Memory B cell (primary cell): ENCODE measurements at places on chromosomes 13 and 19.

GRCh38 chr13:79846386-79846785 is 365.4 kb downstream of the NDFIP2 start:
- DNase-seq, result no peak

- DNase-seq, result no peak
Measured at GRCh38 chr13:51118809-51119431, 7.8 kb upstream of the C13orf42 start.

GRCh38 chr13:101575581-101575980 is 123.1 kb downstream of the ITGBL1 start:
- no peak for DNase-seq

- no peak for DNase-seq
Measured at GRCh38 chr19:31626941-31627340, 277.7 kb upstream of the TSHZ3 start.

DNA sequence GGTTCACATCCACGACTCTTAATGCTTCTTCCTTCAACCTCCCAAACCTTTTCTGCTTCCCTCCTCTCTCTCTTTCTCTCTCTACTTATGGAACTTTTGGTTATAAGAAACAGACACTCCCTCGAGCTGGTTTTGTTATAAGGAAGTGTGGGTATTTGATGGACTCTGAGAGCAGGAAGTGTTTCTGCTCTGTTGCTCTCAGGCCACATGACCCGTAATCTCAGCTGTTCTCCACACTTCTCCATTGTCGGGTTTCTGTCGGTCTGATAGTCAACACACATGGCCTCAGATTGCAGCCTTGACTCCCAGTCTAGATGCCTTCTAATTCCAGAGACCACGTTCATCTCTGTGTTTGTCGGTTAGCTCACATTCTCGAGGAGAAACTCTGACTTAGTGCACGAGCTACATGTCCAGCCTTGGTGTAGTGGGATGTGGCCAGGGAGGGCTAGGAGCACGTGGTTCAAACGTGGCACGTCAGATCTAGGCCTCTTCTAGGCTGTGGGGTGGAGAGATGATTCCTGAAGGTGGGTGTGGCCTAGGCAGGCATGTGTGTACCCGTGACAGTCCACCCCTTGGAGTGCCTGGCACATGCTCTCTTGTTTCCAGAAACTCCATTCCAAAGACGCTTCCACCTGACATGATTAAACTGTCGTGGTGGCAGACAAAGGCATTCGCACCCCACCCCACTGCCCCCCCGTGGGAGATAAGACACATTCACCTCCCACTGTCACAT is 26.3 kb downstream of the CNFN start:
- DNase-seq, result no peak

DNA sequence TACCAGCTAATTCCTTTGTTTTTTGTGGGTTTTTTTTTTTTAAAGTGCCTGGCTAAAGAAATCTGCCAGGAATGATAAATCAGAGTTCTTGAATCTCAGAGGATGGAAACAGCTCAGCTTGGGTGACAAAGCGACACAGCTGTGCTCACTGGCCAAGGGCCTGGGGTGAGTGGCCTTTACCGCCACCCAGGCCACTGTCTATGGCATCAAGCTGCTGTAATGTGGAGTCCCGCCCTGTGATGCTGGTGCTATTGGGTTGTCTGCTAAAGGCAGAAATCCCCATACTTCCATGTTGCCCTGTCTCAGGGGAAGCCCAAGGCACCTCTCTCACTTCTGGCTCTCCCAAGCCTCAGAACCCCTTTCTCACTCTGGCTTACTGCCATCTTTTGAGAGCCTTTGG is 82.6 kb upstream of the FARP1 start:
- DNase-seq, result no peak

DNA sequence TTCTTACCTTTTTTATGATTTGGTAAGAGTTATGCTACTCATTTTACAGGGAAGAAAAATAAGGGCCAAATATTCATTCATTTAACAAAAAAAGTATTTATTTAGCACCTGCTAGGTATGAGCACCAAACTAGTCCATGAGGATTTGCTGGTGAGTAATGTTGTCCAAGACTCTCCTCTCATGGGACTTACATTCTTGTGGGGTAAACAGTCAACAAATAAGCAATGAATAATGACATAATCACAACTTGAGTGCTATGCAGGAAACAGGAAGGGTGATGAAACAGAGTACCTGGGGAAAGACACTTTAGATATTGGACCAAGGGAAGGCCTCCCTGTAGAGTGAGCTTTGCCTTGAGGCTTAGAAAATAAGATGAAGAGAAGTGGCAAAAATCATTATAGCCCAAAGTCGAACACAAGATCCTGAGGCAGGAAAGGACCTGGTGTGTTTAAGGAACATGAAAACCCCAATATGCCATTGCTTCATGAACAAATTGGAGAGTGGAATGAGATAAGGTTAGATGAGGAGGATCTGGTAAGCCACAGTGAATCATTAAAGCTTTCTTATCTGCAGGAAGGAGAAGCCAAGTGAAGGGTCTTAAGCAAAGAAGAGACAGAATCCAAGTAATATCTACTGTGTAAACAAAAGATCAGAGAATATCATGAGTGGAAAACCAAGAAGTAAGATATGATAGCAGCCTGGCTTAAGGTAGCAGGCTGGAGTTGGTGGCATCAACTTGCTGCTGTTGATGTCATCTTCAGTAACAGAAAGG is 294.5 kb upstream of the NBEA start:
- no peak for DNase-seq

DNA sequence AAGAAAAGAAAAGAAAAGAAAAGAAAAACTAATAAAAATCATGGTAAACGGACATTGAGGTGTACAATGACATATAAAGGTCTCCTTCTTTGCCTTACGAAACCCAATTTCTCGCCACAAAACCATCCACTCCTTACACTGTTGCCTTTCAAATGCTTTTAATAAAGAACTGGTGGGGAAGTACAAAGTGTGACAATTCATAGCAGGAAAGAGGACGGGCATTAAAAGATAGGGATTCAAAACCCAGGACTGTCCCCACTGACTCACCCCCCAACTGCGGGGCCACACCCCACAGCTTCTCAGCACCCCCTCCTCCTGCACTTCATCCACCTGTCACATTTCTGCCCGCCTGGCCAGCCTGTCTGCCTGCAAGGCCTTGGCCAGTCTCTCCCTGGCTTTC is 2.4 kb downstream of the MBD3L2B start:
- no peak for DNase-seq

- DNase-seq, result no peak
Measured at GRCh38 chr19:51726049-51726448, 2.3 kb upstream of the HAS1 start.

DNA sequence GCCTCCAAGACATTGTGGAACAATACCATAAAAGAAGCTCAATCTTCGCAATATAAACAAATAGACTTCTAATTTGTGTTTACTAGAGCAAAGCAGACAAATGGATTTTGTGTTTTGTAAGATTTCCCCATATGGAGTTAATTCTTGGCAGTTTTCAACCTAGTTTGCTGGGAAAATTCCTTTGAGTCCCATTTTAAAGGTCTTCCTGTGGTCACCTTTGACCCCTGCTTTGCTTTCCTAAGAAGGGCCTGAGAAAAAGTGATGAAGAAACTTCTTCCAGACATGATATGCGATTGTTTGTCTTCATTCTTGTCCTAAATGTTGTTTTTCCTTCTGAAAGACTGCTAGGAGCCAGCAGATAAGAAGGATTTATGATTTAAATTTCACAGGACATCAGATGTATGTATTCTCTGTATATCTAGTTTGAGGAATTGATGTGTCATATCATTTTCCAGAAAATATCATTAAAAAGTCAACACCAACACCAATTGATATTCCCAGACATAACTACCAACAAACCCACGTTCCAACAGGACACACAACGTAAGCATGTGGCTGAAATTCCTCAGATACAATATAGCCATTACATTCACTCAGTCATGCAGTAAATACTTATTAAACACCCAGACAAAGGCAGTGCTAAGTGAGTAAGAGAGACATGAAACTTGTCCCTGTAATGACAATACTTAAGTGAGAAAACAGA is 276.4 kb downstream of the LHFPL6 start:
- DNase-seq, result no peak

GRCh38 chr19:52516191-52516590 is 11.3 kb upstream of the ZNF808 start:
- no peak for DNase-seq

DNA sequence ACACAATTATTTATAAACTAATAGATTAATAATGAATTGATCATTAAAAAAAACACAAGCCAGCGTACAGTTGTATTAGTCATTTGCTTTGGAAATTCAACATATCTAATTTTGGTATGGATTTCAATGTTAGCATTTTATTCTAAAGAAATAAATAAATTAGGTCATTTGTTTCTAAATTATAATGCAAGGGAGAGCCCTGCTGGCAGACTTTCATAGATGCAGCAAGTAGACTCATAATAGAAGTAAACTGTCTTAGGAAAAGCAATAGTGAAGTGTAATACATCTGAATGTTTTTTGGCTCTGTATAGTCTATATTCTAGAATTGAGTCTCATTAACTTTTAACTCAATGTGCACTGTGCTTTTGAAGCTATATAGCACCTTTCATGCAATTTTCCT is 982.4 kb upstream of the MIR17HG start:
- DNase-seq, result no peak

DNA sequence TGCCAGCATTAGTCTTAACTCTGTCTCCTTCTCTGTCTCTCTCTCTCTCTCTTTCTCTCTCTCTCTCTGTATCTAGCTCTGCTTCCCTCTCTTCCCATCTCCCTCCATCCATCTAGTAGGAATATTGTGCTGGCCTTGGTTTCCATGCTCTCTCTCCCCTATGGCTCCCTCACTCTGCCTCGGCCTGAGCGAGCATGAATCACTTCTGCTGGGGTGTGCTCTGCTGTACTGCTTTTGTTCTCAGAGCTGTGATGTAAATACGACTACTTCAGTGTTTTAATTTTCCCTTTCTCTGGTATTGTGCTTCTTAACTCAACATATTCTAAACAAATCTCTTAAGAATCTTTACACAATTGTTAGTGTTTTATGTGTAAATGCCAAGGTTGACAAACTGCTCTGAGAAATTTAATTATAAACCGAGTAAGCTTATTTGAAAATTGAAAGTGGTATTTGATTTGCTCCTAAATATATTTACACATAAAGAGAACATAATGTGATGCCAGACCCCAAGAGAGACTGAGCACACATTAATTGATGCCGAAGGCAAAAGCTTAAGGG is 211.5 kb upstream of the KL start:
- DNase-seq, result no peak

DNA sequence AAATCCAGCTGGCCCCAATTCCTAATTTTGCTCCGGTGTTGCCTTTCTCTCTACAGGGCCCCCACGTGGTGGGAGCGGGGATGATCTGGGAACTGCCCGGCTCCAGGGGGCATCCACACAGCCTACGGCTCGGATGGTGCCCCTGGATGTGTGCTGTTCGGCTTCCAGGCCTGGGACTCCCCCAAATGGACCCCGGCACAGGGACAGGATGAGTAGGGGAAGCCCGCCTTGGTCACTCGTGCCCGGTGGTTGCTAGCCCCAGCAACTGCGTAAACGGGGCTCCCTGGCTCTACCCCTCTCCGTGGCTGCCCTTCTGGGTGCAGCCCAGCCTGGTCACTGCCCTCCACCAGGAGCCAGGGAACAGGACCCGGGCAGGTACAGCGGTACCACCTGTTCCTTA is 111.5 kb downstream of the TEX26 start:
- DNase-seq, result no peak

DNA sequence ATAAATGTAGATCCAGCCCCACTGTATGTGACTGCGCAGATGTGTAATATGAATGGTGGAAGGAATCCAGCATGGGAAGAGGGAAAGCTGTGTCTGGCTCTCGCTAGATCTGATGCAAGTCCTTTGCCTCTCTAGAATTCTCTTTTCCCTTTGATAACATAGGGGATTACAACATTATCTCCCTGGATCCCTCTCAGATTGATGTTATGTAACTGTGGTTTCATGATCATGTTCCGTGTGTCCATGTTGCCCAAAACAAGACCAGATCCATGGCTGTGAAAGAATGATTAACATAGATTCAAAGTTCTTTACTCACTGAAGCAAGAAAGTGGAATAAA is 184.0 kb upstream of the UBL3 start:
- no peak for DNase-seq

- DNase-seq, result no peak
Measured at GRCh38 chr19:42606660-42607351, 12.1 kb upstream of the CEACAM8 start.

DNA sequence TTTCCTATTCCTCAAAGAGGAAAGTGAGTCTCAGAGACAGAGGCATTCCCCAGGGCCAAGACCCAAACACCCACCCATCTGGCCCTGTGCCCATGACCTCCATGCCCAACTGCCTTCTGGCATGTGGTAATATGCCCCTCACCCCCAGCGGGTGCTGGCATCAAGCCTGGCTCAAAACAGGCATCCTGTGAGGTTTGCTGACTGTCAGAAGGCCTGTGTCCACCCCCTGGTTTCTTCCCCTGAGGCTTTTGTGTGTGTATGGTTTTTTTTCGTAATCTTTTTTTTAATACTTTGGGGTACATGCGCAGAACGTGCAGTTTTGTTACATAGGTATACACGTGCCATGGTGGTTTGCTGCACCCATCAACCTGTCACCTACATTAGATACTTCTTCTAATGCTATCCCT is 7.6 kb upstream of the KANK2 start:
- no peak for DNase-seq

- no peak for DNase-seq
Measured at GRCh38 chr19:37346091-37346490, 24.8 kb upstream of the ZNF527 start.

DNA sequence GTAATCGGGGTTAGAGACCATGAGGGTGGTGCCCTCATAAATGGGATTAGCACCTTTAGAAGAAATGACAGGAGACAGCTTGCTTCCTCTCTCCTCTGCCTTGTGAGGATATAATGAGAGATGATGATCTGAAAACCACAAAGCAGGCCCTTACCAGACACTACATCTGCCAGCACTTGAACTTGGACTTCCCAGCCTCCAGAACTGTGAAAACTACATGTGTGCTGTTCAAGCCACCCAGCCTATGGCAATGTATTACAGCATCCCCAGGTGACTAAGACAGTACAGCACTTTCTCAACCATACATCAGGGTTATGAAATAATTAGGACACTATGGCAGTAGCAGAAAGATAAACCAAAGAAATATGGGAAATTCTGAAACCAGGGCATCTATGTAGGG is 7.4 kb downstream of the ZNF564 start:
- DNase-seq, result no peak

- peak; percentile 74 for DNase-seq
Measured at GRCh38 chr19:3171894-3172672, 6.5 kb upstream of the S1PR4 start.

- DNase-seq, result no peak
Measured at GRCh38 chr19:18814063-18814462, 17.7 kb upstream of the UPF1 start.
